Cerebellar nuclear complex (tissue), 1 donor: ENCODE measurements at places on chromosomes 3 and 15.

DNA sequence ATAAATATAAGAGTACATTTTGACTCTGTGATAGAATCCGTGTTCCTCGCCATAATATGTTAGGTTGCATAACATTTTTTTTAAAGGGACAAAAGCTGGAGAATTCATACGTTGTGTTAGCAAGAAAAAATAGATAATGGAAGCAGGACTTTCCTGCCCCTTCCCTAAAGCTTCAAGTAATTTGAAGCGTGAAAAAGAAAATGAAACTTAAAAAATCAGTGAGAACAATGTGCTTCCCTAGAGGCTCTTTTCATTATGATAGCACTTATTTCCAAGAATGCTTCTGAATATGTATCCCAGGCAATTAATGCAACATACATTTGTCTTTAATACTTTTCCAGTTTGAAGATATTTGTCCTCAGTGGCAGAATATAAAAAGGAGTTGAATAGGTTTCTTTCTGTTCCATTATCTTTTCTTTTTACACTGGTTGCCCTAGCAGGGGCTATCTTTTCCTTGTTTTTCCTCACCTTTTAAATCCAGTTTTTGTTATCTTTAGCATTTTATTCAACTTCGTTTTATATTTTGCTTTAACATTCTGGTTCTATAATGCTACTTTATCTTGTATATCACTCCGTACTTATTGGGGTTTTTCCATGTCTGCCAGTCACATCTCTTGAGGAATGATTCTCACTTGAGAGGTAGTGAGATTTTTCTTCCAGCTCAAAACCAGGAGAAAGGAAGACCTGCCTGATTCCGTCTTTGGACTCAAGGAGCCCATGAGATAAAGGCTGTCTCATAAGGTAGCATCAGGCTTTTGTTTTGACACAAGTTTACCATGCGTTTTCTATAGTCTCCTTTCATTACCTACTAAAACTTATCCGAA is 113.8 kb downstream of the MBNL1 start:
- no peak for DNase-seq

DNA sequence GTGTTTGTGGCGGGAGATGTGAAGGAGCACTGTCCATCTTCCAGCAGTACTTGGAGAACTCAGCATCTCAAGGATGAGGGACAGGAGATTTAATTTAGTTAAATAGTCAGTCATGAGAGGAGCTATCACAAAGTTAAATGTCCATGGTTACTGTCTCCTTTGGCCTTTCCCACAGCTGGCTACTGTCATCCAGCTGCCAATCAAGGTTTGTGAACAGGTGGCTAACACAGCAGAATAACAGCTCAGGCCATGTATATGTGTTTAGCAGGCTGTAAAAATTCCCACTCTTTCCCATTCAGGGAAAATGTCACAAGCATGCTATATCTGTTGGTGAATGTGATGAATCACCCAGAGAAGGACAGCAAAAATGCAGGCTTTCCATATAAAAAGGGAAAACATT is 120.5 kb downstream of the TMEM108 start:
- no peak for DNase-seq

- no peak for DNase-seq
Measured at GRCh38 chr3:140767566-140767965, 89.7 kb downstream of the TRIM42 start.

DNA sequence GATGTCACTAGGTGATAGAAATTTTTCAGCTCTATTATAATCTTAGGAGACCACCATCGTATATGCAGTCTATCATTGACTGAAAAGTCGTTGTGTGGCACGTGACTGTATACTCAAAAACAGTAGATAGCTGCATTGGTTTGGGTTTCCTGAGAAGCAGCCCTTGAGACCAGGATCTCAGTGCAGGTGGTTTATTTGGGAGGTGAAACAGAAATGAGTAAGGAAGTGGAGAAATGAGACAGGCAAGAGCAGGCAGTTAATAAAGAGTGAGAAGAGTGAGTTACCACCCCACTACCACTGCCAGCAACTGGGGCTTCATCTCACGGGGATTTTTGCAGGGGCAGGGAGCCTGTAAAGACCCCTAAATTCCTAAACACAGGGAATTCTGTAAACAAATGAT is 221.0 kb downstream of the SHQ1 start:
- DNase-seq: no peak

DNA sequence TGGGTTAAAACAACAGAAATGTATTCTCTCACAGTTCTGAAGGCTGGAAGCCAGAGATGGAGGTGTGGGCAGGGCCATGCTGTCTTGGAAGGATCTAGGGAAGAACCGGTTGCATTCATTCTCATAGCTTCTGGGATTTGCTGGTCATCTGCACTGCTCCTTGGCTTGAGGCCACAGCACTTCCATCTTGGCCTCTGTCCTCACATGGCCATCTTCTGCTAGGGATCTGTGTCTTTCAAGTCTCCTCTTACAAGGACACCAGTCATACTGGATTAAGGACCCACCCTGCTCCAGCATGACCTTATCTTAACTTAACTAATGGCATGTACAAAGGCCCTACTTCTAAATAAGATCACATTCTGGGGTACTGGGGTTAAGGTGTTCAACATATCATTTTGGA is 47.7 kb downstream of the RPLP1 start:
- DNase-seq: no peak

DNA sequence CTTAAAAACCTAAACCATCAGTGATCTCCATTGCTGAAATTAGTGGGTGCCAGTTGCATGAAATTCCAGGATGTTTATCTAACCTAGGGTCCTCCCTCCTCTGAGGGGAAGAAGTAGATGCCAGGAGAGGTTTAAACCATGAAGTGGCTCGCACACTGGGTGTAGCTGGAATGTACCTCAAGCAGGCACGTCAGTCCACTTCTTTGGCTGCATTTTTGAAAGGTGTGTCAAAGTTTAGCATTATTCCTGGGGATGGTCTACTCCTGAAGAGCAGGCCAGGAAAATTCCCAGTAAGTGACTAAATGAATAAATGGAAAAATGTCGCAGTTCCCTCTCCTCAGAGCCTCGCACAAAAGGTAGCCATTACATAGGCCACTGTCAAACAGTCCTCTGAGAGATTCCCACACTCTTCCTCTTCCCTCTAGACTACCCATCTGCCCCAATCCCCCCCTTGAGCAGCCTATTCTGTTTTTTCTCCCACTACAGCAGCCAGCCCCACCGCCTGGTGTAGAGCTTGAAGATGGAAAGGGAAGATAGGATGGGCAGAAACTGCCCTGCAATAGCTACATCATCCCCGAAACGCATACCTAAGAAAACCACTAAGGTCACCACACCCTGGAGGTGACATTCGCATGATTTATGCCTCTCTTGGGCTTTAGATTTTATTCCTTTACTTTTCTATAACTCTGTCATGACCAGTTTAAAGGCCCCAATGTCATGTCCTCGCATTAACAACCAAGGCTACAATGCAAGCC is 655 bp upstream of the TMOD3 start:
- no peak for DNase-seq

GRCh38 chr3:185401319-185401955 is 38.5 kb downstream of the MAP3K13 start:
- no peak for DNase-seq

DNA sequence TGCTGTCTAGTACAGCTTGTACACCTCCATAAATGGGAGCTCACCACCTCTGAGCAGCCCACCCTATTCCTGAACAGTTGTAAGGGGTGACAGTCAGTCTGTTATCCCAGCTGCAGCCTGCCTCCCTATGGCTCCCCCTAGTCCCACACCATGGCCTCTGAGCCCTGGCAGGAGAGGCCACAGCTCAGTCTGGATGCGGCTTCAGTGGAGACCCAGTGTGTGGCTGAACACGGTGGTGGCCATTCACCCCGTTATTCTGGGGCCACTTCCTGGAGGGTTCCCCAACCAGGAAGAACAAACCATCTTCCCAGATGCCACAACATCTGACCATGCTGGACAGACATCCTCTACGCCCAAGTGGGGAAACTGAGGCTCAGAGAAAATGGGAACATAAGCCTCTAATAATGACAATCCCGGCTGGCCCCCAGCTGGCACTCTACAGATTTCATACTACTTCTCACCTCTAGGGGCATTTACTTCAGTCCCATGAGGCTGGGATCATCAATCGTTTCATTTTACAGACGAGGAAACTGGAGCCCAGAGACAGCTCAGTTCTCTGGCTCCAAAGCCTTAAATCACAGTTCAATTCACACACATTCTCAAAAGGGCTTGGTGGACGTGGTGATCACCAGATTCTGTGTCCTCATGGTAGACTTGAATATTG is 9.2 kb upstream of the GRIP2 start:
- no peak for DNase-seq

DNA sequence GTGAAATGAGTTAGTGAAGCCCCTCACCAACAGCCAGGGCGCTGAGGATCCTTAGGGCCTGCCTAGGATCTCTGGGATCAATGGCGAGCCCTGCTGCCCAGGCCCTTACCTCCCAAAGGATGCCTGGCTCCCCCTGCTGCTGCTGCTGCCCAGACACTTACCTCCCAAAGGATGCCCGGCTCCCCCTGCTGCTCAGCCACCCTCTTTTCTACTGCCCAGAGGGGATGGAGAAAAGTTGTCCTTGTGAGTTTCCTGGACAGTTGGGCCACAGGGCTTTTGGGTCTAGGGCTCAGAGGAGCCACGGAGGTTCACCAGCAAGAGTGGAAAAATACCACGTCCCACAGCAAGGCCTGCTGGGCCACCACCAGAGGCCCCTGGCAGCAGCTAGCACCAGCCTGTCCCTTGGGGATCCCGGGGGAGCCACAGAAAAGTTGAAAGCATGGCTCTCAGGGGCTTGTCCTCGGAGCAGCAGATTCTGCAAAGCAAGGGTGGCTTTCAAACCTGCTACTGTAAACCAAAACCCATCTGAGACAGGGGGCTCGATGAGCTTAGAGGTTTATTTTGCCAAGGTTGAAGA is 59.4 kb downstream of the SLC6A6 start:
- no peak for DNase-seq

DNA sequence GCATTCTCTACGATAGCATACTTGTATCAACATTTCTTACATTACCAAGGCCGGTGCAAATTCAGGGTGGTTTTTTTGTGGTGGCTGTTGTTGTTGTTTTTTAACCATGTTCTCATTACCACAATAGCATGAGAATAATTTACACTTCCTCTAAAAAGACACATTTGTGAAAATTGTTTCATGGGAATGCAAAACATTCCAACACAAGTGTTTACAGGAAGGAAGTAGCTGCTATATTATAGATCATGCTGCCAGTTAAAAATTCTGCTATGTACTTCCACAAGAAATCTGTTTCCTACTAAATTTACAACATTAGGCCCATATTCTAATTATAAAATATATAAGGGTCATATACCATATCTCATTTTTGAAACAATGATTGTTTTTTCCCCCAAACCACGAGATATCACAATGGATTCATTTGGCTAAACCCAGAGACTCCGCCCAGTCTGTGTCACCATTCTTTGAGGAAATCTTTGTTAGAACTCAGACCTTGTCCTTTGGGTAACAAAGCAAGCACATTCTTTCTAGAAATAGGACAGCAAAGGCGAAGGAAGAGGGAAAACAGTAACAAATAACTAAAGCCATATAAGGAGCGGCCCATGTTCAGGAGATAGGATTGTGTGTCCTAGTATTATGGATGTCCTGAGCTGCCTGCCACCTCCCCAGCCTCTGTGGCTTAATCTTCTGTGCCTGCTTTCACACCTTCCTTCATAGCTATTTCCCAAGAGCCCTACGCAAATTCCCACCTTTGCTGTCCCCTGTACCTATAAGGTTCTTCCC is 60.1 kb downstream of the UACA start:
- DNase-seq: no peak

- no peak for DNase-seq
Measured at GRCh38 chr3:28544236-28544635, 195.6 kb upstream of the AZI2 start.
